ENCODE measurements at places on chromosomes 7 and 10.
A peak's percentile ranks its signal among the peaks of the same experiment; 100 is the strongest.

DNA sequence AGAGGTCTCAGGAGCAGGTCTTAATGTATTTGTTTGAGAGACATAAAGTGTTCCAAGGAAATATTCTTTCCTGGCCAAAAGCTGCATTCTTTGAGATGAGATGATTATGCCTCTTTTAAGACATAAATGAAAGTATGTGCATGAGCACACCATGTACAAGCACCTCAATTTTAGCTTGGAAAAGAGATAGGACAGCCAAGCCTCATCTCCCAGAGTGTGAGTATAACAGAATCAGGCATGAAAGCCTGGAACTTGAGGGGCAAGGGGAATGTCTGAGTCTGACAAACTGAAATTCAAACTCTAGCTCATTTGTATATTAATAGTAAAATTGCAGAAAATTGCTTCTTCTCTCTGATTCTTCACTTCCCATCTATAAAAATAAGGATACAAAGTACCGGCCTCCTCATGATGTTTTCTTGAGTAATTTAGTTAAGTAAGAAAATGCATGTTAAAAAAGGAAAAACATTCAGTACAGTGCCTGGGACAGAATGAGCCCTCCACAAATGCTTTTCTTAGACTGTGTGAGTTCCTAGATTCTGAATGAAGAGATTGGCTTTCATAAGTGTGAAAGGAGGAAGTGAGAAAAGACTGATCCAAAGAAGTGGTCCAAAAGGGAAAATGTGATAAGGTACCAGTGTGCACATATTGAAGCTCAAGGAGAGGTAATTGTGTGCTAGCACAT, 1260.9 kb upstream of the SORCS1 start:
- no peak for DNase-seq

- peak; percentile 46 for DNase-seq
Measured at GRCh38 chr10:93006435-93007039, 54.1 kb upstream of the CYP26C1 start.

DNA sequence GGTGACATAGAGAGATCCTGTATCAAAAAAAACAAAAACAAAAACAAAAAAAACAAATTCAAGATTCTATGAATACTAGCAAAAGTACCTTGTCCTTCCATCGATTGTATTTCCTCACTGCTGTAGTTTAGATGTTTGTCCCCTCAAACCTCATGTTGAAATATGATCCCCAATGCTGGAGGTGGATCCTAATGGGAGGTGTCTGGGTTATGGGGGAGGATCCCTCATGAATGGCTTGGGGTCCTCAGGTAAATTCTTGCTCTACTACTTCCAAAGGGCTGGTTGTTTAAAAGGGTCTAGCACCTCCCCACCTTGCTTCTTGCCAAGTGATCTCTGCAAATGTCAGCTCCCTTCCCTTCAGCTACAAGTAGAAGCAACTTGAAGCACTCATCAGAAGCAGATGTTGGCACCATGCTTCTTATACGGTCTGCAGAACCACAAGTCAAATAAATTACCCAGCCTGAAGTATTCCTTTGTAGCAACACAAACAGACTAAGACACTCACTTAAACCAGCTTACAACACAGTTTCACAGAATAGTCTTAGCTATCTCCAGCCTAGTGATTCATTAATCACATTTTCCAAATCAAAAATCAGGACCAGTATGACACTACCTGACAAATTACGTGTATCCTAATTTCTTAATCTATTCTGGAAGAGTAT, 20.7 kb downstream of the ABI1 start:
- no peak for DNase-seq

- no peak for DNase-seq
Measured at GRCh38 chr7:65798111-65799075, 74.5 kb upstream of the VKORC1L1 start.

- no peak for DNase-seq
Measured at GRCh38 chr10:75015442-75015841, 96.0 kb upstream of the SAMD8 start.

Data from NCI-H1694 treated with DMSO at 0.1 percent for 48 hours (cell line).